Hepatic stellate cell (primary cell): ENCODE measurements at places on chromosomes 3 and 15.

GRCh38 chr3:174002543-174002942, 605.0 kb downstream of the NLGN1 start:
- no peak for DNase-seq

DNA sequence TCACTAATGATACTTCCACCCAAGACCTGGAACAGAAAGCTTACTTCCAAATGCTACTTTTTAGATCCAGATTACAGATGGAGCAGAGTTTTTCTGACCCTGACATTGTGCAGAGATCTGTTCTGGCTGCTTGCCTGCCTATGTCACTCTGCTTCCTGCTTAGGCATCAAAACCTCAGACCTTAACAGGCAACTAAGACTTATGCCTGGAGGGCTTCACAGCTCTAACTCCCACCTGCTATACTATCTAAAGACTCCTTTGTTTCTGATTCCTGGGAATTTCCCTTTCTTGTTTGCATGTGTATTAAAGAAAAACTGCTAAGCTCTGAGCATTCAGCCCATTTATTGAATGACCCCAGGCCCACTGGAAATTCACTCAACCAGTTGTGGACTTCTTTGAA, 157.4 kb upstream of the NPHP3 start:
- no peak for DNase-seq

- DNase-seq: no peak
These were observed 364.5 kb upstream of the EPHA3 start for GRCh38 chr3:88742674-88743507.

DNA sequence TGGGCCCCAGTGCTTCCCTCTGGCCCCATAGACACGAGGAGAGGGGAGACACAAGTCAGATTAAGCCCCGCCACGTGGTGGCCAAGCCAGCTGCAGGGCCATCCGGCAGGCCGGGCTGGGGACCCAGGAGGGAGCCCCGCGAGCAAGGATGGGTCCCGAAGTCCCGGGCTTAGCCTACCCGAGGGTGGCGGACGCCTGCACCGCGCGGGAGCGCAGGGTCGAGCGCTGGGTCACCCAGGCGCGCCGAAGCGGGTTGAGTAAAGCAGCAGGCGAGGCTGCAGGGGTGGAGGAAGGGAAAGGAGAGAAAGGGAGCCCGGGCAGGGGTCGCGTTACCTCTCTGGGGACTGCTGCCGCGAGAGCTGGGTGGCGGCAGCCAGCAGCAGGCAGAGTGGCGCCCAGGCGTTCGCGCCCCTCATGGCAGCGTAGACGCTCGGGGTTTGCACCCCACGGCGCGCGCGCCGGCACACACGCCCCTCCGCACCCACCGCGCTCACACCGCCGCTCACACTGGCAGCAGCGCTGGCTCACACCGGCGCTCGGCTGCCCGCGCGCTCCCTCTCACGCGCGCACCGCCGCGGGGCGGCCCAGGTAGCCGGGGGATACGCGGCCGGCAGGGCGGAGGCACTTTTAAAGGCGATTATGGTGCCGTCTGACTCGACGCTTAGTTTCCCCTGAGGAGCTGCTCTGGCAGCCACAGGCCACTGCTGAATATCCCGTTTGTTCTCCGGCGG, at the start of gene PCOLCE2:
Gene PCOLCE2, minus strand, starts transcription at position 603 of the 731 bp plus-strand sequence. Its CDS starts 187 bp downstream, at position 416.
- peak; percentile 51 for DNase-seq

DNA sequence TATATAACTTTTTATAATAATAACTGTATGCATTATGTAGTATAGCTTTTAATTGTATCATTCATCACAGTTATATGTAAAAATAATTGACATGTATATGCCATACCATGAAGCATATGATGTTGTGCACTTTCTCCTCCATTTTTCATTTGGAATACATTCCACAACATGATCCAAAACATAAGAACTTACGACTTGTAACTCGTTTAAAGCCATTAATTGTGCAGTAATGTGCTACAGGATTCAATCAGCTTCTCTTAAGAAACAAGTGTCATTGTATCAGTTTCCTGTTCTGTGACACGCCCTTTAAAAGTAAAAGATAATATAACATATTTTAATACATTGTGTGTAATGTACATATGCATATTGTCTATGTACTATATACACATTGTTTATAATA, 2.2 kb downstream of the C3orf80 start:
- no peak for DNase-seq
